ENCODE measurements at places on chromosomes 16 and 17.

DNA sequence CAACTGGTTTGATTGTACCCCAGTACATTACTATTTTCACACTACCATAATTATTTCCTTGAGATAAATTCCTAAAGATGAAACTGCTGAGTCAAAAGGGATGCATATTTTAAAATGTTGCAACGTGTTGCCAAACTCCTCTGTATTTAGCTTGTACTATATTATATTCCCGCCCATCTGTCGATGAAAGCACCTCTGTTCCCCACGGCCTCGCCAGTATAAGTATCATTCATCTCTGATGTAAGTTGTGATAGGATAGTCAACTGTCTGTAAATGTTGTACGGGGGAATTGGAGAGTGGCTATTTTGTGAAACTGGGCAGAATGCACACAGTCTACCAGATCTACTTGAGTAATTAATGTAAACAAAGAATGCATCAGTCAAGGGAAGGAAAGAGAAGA, 47.7 kb upstream of the TNRC6A start:
- no peak overlapping the region for H3K27ac ChIP-seq
- H3K4me1 ChIP-seq, result peaks cover 2% of the 10 kb centered on the region
- no peaks in the 10 kb centered on the region for H3K36me3 ChIP-seq
- H3K27me3 ChIP-seq, result peaks cover 8% of the 10 kb centered on the region
- H3K4me3 ChIP-seq, result no peak overlapping the region

- peaks cover 6% of the 10 kb centered on the region for H3K4me1 ChIP-seq
- no peaks in the 10 kb centered on the region for H3K36me3 ChIP-seq
- H3K27ac ChIP-seq, result no peak overlapping the region
- DNase-seq, result no peak
- no peak overlapping the region for H3K4me3 ChIP-seq
Observed at GRCh38 chr17:12983991-12984884, 33.6 kb downstream of the ELAC2 start.

DNA sequence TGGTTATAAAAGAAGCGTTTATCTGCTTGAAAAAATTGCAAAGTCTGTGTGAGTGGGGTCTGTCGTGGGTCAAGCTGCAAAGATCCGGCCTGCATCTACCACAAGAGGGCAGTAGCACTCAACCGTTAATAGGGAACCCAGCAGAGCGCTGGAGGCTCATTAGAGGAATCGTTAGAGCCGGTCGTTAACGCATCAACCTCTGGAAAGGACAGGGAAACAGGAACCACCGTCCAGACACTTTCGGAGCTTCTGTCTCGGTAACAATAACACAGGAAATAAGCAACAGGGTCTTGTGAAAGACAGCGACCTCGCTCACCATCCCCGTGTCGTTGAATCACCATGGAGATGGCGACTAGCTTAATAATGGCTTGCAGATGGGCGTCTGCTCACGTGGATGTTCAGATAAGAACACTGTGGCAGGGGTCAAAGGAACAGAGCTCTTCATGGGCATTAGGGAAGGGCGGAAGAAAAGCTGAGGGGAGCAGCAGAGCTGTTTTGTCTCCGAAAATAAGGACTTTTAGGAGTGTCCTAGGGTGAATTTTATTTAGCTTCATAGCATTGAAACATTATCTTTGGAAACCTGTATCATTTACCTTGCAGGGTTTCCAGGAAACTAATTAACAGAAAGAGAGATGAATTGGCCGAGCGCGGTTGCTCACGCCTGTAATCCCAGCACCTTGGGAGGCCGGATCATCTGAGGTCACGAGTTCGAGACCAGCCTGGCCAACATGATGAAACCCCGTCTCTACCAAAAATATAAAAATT, 11.9 kb upstream of the NSRP1 start:
- H3K4me1 ChIP-seq, result peaks cover 8% of the 10 kb centered on the region
- DNase-seq, result peak; percentile 75
- H3K27ac ChIP-seq, result no peak overlapping the region
- no peaks in the 10 kb centered on the region for H3K36me3 ChIP-seq
- H3K27me3 ChIP-seq, result peaks cover 8% of the 10 kb centered on the region
- H3K4me3 ChIP-seq, result peak overlapping the region; percentile 63

GRCh38 chr17:6348891-6349290, 86.0 kb downstream of the AIPL1 start:
- peaks cover 16% of the 10 kb centered on the region for H3K27me3 ChIP-seq
- H3K36me3 ChIP-seq, result no peaks in the 10 kb centered on the region
- H3K27ac ChIP-seq, result no peak overlapping the region
- DNase-seq, result no peak

DNA sequence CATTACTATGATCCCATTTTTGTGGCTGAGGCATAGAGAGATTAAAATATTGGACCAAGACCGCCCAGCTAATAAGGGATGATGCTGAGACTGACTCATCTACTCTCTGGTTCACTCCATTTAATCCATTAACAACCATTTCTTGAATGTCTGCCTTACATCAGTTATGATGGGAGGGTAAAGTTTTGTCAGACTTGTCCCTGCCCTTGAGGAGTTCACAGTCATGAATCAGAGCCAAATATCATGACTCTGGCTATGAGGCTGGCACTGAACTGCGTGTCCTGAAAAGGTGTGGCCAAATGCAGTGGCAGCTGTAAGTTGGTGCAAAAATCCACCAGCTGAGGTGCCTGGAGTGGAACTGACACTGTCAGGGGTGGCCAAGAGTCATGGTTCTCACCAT, 35.0 kb upstream of the MAF start:
- peaks cover 73% of the 10 kb centered on the region for H3K4me1 ChIP-seq
- no peak overlapping the region for H3K27ac ChIP-seq
- H3K4me3 ChIP-seq, result no peak overlapping the region
- peaks cover 24% of the 10 kb centered on the region for H3K36me3 ChIP-seq
- H3K27me3 ChIP-seq, result no peaks in the 10 kb centered on the region

Measured in activated CD4-positive, alpha-beta memory T cell treated with anti-CD3 and anti-CD28 coated beads, Interleukin-2, amount 10 ng/mL, durations not matched to agents 7 days and 5 days (primary cell).